Activated CD8-positive, alpha-beta T cell treated with anti-CD3 and anti-CD28 coated beads, Interleukin-2, amount 10 ng/mL, durations not matched to agents 7 days and 5 days (primary cell): ENCODE measurements at places on chromosomes 13 and 19.
A peak's percentile ranks its signal among the peaks of the same experiment; 100 is the strongest.

- no peak for DNase-seq
Measured at GRCh38 chr13:68056816-68057710, 826.9 kb upstream of the PCDH9 start.

- peak; percentile 62 for DNase-seq
Measured at GRCh38 chr19:13902993-13903555, 2.8 kb downstream of the BRME1 start.

GRCh38 chr19:7905859-7906258, 2.2 kb downstream of the MAP2K7 start:
- no peak for DNase-seq

- DNase-seq = no peak
Measured at GRCh38 chr19:18906605-18907519, 10.9 kb upstream of the CERS1 start.

GRCh38 chr19:30896554-30896953, 452.7 kb downstream of the TSHZ3 start:
- no peak for DNase-seq

DNA sequence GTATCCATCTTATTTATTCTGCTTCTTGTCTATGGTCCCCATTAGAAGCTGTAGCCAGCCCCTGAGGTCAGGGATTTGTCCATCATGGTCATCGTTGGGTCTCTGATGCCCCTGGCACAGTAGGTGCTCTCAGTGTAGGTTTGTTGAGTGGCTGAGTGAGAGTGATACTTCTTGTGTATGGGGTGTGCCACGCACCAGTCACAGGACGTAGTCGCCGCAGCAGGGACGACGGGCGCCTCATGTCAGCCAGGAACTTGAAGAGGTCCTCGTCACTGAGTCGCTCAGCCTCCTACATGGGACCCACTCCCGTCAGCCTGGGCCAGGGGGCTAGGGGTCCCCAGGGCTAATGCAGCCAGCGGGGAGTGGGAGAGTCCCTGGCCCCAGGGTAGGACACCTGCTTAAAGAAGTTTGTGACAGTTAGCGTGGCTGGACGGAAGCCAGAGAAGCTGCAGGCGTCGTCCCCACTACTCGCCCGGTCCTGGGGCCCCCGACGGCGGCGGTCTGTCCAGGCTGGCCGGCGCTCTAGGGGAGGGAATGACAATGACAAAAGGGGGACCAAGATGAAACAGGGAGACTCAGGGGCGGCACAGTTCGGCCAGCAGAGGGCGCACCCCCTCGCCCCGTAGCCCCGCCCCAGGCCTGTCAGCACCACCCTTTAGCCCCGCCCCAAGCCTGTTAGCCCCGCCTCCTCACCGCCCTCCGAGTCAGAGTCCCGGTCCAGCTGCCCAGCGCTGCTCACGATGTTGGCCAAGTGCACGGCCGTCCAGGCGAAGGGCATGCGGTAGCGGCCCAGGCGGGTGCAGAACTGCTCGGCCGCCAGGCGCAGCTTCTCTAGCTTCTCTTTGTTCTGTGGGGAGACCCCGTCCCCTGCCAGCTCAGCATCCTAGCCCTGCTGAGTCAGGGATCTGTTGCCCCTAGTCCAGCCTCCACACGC, 3.7 kb downstream of the ANGPTL8 start:
- peak; percentile 88 for DNase-seq

DNA sequence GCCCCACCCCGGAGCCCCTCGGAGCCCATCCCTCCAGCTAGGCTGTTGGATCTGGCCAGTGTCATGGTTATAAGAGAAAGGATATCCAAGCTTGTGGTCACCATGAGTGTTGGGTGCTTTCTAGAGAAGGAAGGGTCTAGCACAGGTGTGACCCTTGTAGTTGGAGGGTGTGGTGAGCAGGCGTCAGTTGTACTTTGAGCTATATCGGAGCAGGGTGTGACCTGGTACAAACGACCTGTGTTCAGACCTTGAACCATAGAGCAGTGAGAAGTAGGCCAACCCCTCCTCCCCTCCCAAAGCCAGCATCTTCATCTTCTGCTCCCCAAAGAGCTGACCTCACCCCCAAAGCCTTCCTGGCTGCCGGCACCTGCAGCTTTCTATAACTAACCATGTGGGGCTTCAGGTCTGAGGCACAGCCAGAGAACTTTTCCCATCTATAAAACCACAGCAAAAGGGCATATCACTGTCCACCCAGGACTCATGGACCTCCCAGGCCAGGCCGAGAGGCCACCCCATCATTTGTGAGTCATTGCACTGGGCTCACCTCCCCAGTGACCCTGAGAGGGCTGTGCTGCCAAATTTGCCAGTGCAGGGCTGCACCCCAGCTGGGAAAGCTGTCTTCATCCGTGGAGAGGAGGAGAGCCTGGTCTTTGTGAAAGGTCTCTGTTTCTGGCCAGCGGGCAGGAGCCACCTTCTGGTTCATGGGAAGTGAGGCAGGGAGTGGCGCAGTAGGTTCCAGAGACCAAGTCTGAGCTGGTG, 14.2 kb downstream of the RAB8A start:
- DNase-seq = no peak

GRCh38 chr13:95507991-95508390, 44.5 kb upstream of the CLDN10 start:
- no peak for DNase-seq

GRCh38 chr19:16327911-16328823, 3.5 kb downstream of the KLF2 start:
- peak; percentile 64 for DNase-seq

DNA sequence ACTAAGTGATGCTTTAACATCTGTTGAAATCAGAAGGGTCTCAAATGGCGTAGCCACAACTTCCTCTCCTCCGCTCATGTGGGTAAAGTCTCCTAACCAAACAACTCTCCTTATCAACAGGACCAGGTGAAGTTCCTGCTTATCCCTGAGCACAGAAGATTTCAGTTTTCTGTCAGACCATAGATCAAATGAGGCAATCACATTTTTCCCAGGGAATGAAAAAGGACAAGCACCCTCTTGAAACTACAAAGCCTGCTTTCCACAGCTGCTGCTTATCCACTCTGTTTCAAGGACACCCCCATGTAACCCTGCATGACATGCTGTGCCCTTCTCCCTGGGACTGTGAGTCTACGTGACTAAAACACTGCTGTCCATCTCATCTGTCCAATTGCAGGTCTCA, 788.3 kb upstream of the SLITRK5 start:
- DNase-seq = no peak

DNA sequence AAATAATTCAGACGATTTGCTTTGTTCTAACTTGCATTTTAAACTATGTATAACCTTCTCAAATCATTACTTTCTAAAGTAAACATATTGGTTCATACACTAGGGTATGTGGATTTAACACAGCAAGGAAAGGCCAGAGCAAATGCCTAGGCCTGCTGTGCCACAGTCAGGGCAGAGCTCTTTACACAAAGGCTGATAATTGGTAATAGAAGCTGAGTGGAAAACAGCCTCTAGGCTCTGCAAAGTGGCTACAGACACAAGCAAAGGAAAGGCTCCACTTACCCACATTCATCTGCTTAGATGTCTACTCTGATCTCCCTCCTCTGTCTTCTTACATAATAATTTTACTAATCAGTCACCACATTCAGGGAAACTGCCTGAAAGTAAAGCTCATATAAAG, 382.9 kb downstream of the OLFM4 start:
- DNase-seq = no peak

DNA sequence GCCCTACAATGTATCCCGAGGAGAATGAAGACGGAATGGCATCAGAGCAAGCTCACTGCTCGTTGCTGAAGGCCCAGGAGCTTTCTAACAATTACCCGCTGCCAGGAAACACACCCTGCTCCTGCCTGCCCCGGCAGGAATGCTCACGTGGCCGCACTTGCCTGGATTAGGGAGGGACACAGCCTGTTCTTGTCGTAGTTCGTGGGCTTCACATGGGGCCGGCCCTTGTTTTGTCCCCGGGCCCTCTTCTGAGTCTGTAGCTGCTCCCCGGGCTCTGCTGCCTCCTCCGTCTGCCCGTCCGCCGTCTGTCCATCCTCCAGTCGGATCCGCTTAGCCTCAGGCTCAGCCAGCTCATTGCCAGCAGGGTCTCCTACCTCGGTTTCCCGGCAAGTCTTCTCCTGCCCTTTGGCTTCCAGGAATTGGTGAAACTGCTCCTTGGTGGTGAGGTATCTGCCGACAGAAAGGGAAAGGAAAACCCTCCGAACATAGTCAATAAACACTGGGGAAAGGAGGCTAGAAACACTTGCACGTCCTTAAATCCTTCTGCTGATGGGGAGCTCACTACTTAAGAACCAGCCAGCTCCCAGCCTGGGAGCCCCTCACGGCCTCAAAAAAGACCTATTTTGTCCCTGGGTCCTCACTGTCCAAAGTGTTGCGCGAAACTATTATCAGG, 941 bp downstream of the DUS3L start:
- DNase-seq = no peak

- peak; percentile 35 for DNase-seq
Measured at GRCh38 chr19:6564393-6564792, 26.6 kb downstream of the CD70 start.

DNA sequence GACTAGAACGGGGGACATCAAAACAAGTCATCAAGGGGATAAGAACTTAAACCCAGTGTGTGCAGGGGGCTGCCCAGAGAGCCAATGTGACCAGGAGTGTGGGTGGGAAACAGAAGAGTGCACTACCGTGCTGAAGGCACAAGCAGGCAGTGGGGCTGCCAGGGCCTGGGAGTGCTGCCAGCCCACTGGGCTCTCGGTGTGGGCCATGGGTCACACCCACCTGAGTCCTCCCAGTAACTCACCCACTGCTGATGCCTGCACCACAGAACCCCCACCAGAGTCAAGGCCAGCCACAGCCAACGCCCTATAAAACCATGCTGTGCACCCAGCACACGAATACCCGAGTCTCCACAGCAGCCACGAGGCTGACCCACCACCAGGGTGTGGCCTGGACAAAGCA, 8.5 kb downstream of the MED26 start:
- no peak for DNase-seq

- no peak for DNase-seq
Measured at GRCh38 chr13:76830805-76831204, 55.4 kb downstream of the KCTD12 start.

GRCh38 chr19:14686411-14686810, 3.4 kb upstream of the ZNF333 start:
- DNase-seq = peak; percentile 39

DNA sequence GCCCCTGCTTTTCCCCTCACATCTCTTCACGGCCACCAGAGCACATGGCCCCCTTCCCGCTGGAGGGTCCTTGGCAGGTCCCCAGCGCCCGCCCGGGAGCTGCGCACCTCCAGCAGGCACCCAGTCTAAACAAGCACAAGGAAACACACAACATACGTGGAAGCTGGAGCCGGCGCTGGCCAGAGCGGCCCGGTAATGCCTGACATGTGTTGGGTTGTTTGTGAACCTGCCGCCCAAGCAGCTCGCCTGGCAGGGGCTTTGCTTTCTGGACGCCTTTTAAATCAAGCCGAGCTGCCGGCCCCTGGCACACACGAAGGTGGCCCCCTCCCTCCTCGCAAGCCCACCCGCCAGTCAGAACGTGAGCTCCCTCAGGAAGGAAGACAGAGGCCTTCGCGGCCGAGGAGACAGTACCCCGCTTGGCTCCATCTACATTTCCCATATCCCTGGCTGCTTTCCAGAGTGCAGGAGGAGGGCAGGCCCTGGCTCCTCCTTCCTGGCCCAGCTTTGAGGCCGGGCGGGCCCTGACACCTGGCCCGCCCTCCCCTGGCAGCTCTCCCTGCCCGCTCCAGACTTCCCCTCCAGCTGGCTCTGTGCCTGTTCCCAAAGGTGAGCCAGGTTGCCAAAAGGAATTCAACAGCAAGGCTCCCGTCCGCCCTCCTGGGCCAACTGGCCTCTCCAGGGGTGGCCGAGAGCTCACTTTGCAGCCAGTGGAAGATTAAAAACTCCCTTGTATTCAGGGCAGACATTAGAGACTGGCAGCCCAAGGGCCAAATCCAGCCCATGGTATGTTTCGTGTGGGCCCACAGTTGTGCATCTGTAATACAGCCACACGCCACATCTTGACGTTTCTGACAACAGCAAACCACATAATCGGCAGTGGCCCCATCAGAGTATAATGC, 28.7 kb downstream of the COMP start:
- DNase-seq = no peak

- no peak for DNase-seq
Measured at GRCh38 chr19:6236310-6237291, 43.2 kb downstream of the MLLT1 start.

DNA sequence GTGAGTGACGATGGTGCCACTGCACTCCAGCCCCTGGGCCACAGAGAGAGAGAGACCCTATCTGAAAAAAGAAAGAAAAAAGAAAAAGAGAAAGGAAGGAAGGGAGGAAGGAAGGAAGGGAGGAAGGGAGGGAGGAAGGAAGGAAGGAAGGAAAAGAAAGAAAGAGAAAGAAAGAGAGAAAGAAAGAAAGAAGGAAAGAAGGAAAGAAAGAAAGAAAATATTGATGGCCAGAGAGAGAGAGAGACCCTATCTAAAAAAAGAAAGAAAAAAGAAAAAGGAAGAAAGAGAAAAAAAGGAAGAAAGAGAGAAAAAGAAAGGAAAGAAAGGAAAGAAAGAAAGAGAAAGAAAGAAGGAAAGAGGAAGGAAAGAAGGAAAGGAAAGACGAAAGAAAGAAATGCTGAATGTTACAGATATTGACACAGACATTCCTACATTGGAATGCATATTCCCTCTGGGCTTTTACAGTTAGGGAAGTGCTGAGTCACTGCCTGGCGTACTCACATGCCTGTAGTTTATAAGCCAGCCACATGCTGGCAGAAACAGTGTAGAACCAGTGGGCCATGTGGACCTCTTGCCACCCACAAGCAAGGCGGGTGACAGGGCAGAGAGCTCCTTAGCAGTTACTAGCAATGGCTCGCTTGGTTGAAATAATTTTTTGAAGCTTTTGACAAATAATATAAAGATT, 34.6 kb upstream of the SLC46A3 start:
- DNase-seq = no peak

DNA sequence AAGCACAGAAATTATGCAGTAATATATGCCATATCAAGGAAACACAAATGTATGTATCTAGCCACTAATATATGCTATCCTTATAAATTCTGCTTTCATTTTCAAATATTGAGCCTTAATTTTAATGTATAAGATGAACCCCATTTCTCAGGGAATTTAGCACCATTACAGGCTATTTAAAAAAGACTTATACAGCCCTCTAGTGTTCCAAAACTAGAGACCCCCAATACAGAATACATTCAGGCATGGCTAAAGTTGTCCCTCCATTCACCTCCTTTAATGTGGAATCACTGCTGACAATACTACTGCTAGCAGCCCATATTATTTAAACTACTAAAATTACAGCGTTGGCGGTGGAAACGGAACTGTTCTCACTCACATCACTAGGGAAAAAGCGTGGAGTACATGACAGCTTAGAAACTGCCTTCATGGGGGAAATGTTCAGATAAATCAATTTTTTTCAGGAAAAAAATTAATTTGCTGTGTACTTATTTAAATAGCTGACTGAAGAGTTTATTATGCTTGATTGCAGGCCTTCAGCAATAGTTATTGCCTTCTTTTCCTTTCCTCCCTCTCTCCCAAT, 541.0 kb downstream of the PCDH9 start:
- no peak for DNase-seq

DNA sequence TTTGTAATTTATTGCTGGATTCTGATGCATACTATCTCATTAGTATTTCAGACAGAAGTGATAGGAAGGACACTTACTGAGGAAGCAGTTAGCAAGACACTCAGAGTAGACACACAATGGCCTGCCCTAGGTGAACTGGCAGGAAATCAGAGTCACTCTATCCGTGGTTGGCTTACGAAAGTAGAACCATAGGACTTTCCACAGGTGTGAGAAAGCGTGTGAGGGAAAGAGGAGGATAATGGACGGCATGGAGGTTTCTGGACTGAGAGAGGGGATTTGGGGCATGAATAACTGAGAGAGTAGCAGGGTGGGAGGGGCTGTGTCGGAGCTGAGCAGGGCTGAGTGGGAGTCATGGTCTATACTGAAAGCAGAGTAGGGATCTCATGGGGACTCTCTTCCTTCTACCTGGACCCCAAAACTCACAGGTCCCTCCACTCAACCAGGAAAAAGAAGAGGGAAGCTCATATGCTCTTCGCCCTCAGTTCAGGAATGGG, 18.7 kb upstream of the EID2 start:
- DNase-seq = peak; percentile 25
